ENCODE measurements at places on chromosomes 2 and 18. TPM values are rescaled to one million over a fixed set of nuclear protein-coding genes. Genes with fewer than 3 reads are reported as not detected.
A peak's percentile ranks its signal among the peaks of the same experiment; 100 is the strongest.

Gene EHD3
- total RNA-seq = 17.6 TPM

Gene SERPINB4
- not detected for total RNA-seq

Gene AMER3
- total RNA-seq = 1.2 TPM

- no peak for DNase-seq
These were observed 20.5 kb downstream of the FRZB start for GRCh38 chr2:182845794-182846417.

DNA sequence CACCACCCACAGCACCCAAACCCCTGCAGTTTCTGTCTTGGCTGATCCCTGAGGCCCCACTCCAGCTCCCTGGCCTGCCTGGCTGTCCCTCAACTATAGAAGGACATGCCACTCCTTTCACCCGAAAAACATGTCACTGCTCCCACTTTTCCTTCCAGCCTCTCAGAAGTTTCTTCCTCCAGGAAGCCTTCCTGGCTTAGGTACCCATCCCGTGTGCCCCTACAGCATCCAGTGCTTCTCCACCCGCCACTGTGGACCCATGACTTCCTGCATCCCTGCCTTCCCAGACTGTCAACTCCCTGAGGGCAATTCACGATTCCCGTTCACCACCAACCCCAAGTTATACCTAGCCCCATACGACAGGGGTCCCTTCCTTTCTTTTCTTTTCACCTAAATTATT is 21.5 kb downstream of the ARID5A start:
- DNase-seq = no peak

GRCh38 chr18:37521510-37522465 is 43.8 kb downstream of the CELF4 start:
- no peak for DNase-seq

GRCh38 chr2:60882971-60883753 is 1.8 kb downstream of the REL start:
- DNase-seq = peak; percentile 20

DNA sequence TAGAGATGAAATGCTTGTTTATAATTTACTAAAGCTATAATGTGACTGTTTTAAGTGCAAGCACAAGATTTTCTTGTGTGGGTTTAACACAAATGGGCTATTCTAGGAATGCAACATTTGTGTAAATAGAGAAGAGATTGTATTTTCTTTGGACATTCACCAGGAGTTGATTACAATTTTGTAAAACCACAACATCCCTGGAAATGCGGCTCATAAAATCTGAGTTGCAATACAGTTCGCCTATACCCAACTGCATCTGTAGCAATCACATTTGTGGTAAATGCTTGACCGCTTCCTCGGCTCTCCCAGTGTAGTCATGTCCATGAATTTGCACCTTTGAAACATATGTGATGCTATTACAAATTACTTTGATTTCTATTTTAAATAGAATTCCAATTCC is 348.7 kb upstream of the CDH20 start:
- peak; percentile 78 for DNase-seq

GRCh38 chr18:38933322-38933721 is 1367.7 kb upstream of the CELF4 start:
- no peak for DNase-seq

DNA sequence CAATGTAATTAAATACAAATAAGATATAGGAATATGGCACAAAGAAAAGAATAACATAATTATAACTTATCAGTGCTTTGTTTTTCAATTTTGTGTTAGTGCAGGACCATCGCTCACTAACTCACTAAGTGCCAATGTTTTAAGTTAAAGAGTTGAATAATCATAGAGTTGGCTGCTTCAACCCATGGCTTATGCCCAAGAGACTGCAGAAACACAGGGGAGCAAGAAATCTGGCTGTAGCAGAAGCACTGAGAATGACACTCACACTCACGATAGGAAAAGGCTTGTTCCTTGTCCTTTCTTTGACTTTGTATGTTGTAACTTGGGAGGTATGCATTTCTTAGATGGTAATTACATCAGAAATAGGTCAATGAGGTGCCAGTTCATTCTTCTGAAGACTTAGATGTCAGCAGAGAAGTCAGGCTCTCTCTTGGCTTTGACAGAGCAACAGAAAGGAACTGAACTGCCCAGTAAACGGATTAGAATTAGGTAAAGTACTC is 852.2 kb downstream of the LRRTM4 start:
- DNase-seq = no peak

GRCh38 chr2:30778611-30779010 is 28.6 kb downstream of the CAPN13 start:
- no peak for DNase-seq

DNA sequence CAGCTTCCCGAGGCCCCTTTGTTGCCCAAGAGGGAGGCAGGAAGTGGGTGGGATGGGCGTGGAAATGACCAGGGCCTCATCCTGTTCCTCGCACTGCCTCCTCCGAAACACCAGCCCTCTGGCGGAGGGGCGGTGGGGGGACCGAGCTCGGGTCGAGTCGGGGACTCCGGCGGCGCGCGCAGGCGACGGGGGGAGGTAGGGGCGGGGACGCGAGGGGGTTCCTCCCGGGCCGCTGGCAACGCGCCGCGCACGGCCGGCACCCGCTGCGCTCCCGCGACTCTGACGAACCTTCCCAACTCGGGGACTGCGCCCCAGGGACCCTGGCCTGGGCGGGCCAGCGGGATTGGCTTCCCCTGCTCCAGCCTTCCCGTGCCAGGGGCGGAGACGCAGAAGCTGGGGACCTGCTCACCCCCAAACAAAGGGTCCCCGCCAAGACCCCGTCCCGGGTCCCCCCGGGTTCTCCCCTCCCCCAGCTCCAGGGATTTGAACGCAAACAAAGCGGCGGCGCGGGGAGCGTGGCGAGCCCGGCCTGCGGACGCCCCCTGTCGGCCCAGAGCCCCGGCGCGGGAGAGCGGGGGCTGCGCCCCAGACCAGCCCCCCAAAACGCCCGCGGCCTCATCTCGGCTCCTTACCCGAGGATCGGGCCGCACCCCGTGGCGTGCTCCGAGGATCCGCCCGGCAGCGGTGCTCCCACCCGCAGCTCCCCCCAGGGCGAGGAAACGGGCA is 1.2 kb downstream of the SEMA4C start:
- peak; percentile 97 for DNase-seq
